Activated CD4-positive, alpha-beta T cell treated with anti-CD3 and anti-CD28 coated beads for 24 hours (primary cell): ENCODE measurements at places on chromosomes 3 and 15.

GRCh38 chr3:172692751-172693338 lies 18.0 kb downstream of the NCEH1 start:
- DNase-seq: no peak

DNA sequence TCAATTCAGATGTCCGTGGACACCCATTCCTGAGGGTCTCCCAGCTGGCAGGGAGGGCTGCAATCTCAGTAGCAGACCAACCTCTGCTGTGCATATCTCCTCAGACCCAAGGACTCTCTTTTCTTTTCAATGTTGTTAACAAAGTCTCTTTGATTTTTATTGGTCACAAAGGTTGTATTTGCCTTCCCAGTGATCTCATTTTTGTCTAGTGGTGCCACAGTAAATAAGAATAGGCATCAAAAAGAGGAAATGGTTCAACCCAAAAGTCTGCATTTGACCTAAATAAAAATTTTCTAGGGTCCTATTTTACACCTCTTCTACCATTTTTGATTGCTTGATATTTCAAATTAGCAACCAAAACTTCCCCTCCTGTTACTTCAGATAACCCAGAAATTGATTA lies 225.9 kb downstream of the CDIN1 start:
- no peak for DNase-seq

DNA sequence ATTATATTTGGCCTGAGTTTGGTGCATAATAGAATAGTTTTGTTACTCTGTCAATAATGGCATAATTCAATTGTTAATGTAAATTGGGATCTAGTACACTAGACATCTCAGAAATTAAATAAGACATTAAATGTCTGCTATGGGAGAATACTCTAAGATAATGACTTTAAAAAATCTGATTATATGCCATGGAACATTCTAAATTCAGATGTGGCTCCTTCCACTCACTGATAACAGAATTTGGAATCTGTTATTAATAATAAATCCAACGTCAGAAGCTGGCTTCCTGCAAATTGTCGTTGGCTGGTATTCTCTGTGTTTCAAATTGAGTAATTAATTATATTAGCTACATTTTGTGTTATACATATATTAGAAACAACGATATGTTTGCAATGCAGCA lies 258.1 kb downstream of the CNTN6 start:
- no peak for DNase-seq

DNA sequence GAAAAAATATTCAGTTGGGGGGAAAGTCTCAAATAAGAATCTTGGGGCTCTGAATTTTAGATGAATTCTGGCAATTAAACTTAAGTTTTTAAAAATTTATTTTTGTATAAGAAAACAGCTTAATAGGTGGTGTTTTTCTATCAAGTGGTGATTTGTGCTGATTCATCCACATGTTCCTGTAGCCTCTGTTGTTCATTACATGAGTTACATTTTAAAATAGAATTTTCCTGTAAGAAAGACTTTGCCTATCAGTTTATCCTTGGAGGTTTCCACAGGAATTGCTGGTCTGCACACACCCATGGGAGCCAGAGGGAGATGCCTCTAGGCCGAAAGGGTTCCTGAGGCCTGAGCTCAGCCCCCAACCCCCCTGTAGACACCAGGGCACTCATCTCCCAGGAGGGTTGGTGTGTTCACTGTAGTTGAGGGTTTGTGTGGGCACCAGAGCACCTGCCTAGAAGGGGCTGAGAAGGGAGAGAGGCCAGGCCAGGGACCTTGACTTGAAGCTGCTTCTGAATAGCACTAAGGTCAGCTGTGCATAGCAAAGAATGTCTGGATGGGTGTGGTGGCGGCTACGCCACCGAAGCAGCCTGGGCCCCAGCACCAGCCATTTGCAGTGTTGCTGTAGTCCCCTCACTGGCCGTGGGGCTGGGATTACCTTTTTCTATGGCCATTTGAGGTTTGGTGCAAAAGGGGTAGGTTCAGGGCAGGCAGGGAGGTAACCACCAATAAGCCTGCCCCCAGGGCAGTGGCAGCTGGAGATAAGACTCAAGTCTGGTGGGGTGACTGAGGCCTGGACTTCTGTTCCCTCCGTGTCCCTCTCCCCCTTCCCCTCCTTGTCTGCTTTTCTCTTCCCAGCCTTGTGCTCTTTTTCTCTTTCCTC lies 11.9 kb downstream of the DNAJA4 start:
- no peak for DNase-seq

GRCh38 chr15:45156744-45157455 lies 27.1 kb downstream of the DUOX1 start:
- no peak for DNase-seq

GRCh38 chr3:123092243-123092642 lies 25.4 kb downstream of the PDIA5 start:
- DNase-seq: no peak

GRCh38 chr3:40677321-40677720 lies 152.6 kb downstream of the ZNF621 start:
- DNase-seq: no peak

DNA sequence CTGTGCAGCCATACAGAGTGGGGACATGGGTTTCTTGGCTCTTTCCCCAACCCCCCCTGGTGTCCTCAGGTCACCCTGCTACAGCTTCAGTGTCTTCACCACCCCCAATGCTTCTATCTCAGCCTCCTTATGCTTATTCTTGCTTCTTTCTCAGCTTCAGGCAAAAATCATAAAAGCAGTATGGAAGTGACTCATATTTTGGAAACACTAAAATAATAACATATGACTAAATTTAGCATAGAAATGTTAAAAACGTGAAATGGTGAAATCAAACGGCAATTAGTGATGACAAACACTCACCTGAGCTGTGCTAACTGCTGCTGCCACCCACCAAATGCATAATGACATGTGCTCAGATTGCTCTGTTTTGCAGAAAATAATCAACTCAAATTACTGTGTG lies 475.2 kb upstream of the EPHA3 start:
- DNase-seq: no peak

- DNase-seq: no peak
Measured at GRCh38 chr3:46027736-46028397, 584 bp upstream of the XCR1 start.

GRCh38 chr3:25297667-25298585 lies 130.1 kb upstream of the RARB start:
- DNase-seq: no peak

- DNase-seq: no peak
Measured at GRCh38 chr3:21991061-21991460, 240.1 kb upstream of the ZNF385D start.

DNA sequence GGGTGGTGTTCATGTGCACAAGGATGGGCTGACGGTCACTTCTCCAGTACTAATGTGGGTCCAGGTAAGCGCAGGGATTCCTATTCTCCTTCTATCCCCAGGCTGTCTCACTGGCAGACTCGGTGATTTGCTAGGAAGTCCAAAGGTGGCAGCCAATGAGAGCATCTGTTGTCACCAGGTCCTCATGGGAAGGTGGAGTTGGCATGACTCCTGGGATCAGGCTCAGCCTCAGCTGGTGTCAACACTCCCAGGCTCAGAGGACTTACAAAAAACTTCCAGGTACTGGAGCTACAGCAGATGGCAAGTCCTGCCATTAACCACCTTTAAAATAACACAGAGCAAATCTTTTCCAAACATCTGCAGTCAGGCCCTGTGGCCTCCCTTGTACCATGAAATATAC lies 13.8 kb downstream of the XYLB start:
- no peak for DNase-seq

GRCh38 chr3:127676456-127676855 lies 3.7 kb downstream of the ABTB1 start:
- DNase-seq: no peak

DNA sequence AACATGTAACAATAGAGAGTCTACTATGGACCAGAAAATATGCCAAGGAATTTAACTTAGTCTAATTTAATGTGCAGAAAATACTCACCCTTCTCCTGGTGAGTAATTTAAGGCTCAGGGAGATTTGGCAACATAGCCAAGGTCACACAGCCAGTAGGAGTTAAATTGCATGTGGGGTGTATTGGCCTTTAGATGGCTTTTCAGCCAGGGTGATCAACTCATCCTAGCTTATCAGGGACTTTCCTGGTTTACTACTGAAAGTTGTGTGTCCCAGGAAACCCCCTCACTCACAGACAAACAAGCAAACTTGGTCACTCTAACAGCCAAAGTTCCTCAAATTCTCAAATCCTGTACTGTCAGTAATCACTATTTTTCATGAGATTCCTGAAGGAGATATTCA lies 2.6 kb upstream of the SLC9A9 start:
- DNase-seq: no peak

DNA sequence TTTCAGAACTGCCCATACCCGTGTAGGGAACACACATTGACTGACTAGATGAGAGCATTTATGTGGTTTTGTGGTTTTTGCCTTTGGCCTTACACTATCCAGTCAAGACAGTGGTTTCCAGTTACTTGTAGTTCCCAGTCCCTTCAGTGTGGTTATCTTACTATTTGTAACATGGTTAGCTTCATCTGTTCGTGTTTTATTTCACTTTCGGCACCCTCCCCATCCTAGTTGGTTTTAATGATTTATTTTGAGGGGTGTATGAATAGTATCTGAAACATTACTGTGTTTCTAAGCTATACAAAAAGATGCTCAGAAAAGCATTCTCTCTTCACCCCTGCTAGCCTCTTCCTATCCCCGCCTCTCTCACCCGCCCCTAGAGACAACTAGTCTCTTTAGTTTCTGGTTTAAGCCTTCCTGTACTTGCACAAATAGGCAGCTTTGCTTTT lies 14.1 kb downstream of the LYSMD4 start:
- DNase-seq: no peak

GRCh38 chr15:69782809-69783208 lies 314.9 kb downstream of the TLE3 start:
- no peak for DNase-seq

DNA sequence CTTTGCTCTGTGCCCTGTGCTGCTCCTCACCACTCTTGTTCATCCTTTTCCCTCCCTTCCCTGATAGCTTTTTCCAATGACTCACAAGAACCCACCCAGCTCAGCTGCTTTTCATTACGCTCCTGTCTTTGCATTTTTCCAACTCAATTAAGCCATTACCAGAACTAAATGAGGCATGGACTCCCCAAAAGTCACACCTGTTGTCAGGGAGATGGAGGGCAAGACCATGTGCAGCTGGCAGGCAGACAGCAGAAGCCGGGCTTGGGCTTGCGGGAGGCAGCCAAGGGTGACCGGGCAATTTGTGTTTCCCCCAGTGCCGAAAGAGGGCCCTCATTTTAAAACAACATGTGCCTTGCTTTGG lies 64.3 kb downstream of the CASR start:
- no peak for DNase-seq

- peak; percentile 2 for DNase-seq
Measured at GRCh38 chr3:159804726-159805410, 183.8 kb upstream of the IL12A start.

- no peak for DNase-seq
Measured at GRCh38 chr15:76648732-76649444, 256.3 kb downstream of the SCAPER start.

DNA sequence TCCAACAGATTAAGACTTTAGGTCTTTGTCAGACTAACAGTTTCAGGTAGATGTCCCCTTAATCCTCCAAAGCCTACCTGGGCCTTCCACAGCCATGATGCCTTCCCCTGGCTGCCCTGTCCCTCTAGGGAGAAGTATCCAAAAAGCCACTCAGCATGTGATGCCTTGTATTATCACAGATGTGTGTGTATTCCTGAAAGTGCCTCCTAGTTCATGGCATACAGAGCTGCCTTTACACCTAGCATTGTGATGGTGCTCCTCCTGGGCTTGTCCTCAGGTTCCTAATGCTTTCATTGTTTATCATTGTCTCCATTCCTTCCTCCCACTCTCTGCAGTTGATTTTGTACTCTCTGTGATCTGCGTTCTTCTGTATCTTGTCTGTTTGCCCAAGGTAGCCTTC lies 43.6 kb downstream of the CMSS1 start:
- DNase-seq: no peak

DNA sequence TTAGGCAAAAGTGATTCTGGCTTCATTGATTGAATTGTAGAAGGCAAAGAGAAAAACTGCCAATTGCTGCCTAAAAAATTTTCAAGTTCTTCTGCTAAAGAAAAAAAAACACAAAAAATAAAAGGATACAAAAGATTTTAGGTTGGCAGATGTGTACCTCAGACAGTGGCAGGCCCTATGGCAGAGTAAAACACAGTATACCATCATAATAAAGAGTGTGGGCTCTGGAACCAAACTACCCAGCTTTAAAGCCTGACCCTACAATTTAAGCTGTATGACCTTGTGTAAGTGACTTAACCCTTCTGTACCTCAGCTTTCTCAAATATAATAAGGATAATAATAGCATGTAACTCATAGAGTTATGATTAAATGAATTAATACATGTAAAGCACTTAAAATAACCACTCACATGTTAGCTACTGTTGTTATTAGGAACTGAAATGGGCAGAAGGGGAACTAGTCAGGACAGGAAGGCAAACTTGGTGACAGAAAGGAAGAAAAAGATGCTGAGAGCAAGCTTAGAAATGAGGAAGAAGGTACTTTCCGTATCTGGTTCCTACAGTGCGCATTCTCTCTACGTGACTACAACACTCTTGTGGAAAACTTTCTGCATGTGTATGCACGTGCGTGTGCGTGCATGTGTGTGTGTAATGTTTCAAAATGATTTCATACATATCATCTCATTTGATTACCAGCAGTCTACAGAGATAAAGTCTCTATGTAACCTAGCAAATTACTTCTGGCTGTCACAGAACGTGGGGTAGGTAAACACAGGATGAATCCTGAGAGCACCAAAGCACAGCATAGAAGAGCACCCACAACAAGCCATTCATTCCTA lies 13.6 kb upstream of the GATM start:
- DNase-seq: no peak

GRCh38 chr15:79474252-79474651 lies 42.1 kb downstream of the MINAR1 start:
- DNase-seq: no peak
